ENCODE measurements at places on chromosomes 7 and 10.

DNA sequence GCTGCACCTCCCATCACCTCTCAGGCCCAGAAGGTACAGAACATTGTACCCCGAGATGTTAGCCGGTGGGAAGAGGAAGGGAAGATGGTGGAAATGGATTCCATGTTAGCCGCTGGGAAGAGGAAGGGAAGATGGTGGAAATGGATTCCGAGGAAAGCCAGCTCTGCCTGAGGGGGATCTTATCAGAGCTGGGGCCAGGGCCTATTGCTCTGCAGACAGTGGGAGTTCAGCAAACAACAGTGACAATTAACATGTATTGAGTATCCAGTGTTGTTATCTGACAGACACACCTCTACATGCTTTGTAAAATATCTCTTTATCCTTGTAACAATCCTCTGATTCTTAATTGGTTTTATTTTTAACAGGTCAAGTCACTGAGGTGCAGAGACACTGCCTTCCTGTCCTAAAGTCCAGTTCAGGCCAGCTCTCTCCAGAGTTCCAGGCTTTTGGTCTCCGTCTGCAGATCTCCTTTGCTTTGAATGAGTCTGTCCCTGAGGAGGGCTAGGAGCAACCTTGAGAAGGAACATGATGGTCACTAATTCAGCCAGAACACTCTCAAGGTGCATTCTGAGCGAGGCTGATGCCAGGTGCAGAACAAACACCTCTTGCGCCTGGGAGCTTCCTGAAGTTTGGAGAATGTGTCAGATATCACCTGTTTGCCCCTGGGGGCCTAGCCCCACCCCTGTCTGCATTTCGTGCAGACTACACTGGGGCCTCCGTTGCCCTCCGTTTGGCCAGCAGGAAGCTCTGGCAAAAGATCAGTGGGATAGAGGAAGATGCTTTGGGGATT lies 82.4 kb upstream of the PODXL start:
- no peak for DNase-seq

DNA sequence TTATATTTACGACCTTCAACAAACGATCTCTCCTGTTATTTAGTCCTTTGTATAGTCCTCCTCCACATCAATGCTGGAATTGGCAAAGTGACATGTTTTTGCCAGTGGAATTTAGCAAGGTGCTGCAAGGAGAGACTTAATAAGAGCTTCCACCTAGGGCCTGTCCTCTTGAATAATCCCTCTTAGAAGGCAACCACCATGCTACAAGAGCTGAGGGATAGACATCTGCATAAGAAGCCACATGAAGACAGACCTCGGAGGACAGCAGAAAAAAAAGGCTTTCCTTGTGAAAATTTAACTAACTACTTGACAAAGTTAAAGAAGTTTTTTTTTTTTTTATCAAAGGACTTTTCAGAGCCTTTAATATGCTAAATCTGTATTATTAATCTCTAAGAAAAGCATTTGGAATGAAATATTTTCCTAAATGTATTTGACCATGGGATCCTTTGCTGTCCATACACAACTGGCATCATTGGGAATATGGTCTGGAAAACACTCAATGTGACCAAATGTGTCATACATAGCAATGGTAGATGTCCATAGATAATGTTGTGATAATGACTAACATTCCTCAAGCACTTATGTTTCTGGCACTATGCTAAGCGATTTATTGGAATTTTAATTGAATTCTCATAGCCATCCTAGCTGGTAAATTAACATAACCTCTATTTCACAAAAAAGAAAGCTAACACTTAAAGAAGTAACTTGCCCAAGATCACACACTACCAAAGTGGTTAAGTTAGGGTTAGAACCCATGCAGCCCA lies 13.2 kb downstream of the HYCC1 start:
- DNase-seq = no peak

GRCh38 chr10:78830976-78831375 lies 237.8 kb upstream of the ZMIZ1 start:
- no peak for DNase-seq

DNA sequence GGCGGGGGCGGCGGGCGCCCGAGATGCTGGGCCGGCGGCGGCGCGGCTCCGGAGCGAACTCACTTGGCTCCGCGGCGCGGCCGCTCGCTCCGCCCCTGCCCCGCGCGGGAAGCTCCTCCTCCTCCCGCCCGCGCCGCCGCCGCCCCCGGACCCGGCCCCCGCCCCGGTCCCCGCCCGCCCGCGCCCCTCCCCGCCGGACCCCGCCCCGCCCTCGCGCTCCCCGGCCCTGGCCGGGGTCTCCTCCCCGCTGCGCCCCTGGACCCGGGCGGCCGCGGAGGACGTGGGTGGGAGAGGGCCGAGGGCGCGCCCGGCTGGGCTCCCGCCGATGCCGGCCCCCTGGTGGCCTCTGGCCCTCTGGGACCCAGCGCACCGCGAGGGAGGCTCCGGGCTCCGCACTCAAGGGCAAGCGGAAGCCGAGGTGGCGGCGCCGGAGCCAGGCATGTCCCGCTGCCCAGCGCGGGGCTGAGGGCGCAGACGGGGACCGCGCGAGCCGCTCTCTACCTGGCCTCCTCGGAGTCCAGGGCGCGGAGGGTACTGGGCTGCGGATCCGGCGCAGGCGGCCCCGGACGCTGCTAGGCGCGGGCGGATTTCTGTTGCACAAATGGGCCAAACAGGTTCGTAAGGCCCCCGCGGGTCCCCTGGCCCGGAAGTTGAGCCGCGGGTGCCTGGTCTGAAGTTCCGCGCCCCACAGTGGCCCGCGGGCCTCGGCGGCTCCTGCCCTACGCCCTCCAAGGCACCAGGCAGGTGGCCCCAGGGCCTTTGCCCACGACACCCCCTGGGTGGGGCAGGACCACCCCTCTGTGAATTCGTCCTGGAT lies at the start of gene TCERG1L:
Gene TCERG1L, minus strand, starts transcription at position 61 of the 817 bp plus-strand sequence. CDS start 86 bp downstream, outside the sequence.
- DNase-seq = peak; percentile 39

DNA sequence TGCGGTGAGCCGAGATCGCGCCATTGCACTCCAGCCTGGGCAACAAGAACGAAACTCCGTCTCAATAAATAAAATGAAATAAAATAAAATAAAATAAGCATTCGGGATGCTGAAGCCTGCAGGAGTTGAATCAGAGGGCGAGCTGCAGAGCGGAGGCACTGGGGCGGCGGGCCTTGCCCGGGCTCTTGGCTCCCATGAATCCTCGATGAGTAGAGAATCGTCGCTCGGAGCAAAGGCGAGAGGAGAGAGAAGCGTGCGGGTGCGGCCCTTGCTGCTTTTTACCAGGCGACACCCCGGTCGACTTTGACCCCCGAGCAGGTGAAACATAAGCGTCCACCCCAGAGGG lies 168.3 kb downstream of the UBE2H start:
- no peak for DNase-seq

- no peak for DNase-seq
Observed at GRCh38 chr10:22604344-22605126, 109.8 kb downstream of the PIP4K2A start.

DNA sequence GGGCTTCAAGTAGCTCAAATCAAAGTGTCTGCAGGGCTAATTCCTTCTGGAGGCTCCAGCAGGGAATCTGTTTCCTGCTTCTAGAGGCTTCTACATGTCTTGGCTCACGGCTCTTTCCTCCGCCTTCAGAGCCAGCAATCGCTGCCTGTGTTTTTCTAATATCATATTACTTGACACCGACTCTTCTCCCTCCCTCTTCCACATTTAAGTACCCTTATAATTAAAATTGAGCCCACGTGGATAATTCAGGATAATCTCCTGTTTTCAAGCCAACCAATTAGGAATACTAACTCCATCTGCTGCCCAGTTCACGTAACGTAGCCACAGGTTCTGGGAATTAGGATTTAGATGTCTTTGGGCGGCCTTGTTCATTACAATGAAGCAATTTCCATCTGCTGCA lies 372.2 kb downstream of the DPP6 start:
- no peak for DNase-seq

GRCh38 chr10:59582058-59582457 lies 127.6 kb downstream of the SLC16A9 start:
- no peak for DNase-seq

GRCh38 chr10:25839683-25840082 lies 94.3 kb upstream of the MYO3A start:
- no peak for DNase-seq

DNA sequence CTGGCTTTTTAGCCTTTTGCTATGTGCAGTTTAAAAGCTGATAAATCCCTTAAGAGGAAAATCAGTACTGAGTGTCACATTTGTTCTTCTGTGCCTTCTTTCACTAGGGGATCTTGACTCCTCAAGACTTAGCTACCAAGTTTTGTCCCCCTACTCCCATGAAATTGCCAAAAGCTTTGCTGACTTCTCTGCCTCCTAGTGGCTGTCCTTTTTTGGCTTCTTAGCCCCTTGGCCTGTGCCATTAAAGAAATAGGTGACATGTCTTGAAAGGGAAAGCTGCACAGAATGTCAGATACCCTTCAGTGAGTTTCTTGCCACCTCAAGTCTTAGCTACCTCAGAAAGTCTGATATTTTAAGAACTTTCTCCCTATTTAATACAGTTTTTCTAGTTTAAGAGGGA lies 10.5 kb downstream of the MKLN1 start:
- DNase-seq = no peak

DNA sequence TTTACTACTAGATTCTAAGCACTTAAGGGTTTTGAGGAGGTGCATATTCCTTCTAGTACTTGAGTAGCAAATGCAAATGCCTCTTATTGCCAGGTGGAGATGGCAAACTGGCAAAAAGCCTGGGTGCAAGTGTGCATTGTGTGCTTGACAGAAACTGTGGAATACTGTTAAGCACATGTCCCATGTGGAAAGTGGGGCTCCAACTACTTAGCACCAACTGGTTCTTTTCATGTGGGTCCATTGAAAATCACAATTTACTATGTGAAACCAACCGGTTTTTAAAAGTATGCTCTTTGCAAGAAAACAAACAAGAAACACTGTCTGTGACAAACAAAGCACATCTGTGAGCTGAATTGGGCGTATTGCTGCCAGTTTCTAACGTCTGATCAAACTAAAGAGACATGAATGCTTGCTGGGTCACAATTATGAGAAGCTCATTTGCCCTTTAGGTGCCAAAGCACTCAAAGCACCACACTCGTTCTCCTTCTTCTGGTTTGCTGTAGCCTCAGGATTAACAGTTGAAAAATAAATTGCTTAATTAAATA lies 197.4 kb downstream of the SEMA3E start:
- DNase-seq = no peak

DNA sequence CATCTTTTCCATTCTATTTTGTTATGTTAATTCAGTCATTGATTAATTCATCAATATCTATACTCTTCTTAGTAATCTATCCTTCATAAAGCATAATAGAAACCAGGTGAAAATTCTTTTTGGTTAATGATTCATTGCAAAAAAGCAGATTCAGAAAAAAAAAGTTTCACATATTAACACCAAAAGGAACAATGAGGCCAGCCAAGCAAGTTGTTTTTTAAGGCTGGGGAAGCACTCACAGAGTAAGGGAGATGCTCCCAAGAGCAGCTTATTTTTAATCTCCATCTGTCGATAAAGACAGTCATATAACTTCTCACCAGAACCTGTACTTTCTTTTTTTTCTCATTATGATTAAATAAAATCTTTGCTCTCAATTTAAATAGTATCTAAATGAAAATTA lies 95.8 kb downstream of the CACNA2D1 start:
- no peak for DNase-seq

GRCh38 chr10:11006428-11006825 lies 11.2 kb upstream of the CELF2 start:
- DNase-seq = no peak

DNA sequence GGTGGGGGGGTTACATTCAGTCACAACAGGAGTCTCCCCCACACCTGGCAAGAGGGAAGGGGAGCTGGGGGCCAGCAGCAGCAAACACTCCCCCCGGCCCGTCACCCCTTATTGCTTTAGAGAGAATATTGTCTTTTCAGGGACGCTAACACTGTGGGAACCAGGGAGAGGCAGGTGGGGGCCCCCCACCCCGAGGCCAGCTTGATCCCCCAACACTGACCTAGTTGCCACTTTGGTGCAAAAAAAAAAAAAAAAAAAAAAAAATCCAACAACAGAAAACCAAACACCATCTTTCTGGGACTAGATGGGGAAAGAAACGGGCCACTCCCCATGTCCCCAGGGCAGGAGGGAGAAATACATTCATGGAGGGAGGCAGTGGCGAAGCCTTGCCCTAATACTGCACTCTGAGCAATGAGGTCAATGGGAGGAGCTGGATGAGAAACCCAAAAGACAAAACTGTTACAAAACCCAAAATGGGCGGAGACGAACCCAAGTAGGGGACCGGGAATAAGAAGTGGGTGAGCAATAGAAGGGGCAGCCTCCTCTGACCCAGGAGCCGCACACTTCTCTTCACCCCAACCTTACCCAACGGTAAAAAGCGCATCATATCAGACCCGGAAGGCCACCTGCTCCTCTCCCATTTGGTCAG lies 6.5 kb downstream of the GNB2 start:
- DNase-seq = no peak

- no peak for DNase-seq
Observed at GRCh38 chr7:2209961-2210323, 22.8 kb downstream of the MAD1L1 start.

DNA sequence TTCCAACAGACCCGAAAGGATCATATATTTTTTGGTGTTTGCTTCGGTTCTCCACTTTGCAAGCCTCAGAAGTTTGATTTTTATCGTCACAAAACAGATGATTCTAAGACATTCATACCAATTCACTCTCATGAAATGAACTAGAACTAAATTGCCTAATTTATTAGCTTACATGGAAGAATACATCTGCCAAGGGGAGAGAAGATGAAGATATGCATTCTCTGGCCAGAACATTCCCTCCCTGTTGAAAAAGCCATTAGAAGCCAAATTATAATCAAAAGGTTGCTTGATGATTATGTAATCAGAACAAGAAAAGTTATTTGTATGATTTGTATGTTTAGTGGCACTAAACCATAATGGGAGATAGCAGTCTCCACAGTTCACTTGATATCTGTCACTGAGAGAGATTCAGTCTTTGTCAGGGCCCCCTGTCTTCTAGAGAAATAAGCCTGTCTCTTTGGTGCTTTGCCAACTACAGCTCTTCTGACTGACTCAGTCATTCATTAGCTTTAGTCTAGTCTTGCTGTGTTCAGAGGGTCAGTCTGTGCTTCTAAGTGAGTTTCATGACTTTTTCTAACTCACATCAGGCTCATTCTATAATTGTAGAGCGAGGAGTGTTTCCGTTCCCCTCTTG lies 95.3 kb upstream of the GNAI1 start:
- no peak for DNase-seq

DNA sequence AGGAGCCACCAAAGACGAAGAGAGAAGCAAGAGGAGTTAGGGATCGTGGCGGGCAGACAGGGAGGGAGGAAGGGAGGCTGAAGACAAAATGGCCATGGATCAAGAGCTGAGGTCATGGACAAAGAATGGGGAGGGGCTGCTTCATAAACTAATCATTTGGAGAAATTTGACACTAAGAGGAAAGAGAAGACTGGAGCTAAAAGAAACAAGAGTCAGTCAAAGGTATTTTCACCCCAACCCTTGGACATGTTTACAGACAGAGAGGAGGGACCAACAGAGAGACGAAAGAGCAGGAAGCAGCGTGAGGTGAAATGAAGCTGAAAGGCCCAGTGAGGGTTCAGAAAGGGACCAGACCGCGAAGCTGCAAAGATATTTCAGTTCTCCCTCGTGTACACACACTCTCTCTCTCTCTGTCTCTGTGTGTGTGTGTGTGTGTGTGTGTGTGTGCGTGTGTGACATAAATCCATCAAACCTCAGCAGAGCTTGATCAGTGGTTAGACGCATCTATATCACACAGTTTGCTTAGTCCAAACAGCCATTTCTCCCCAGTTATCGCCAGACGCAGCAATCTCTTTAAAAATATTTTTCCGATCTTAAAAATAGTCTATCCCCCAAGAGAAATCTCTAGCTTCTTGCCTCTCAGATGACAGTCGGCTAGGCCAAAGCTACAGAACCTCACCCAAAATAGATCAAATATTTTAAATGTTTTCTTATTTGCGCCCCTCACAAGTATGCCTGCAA lies 12.5 kb upstream of the CALD1 start:
- no peak for DNase-seq
